AG04450 (cell line): ENCODE measurements at places on chromosomes 12 and 14.

DNA sequence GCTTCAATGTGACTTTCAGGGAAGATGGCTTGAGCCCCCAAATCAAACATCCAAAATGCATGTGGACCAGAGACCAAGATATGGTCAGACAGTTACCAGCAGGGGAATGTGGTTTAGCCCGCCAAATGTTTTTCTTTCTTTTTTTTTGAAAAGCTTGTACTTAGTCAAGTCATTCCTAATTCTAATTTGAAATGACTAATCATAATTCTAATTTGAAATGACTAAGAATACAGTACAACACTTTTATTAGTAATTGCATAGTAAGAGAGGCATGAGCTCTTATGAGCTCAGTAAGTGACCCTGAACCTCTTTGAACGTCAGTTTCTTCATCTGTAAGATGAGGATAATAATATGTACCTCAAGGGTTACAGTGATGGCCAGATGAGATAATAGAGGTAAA is 72.4 kb downstream of the HECTD4 start:
- no peak for DNase-seq

GRCh38 chr12:121390856-121391255 is 9.1 kb upstream of the RNF34 start:
- DNase-seq, result no peak

- no peak for DNase-seq
Observed at GRCh38 chr12:40635141-40635731, 57.0 kb upstream of the CNTN1 start.

- DNase-seq, result no peak
Observed at GRCh38 chr12:67964456-67964855, 24.8 kb upstream of the IFNG-AS1 start.

GRCh38 chr14:21268617-21269251 is 508 bp downstream of the HNRNPC start:
- DNase-seq, result no peak

- no peak for DNase-seq
Observed at GRCh38 chr14:85437148-85437547, 92.8 kb upstream of the FLRT2 start.

GRCh38 chr12:20514598-20514997 is 146.3 kb downstream of the PDE3A start:
- DNase-seq, result no peak

DNA sequence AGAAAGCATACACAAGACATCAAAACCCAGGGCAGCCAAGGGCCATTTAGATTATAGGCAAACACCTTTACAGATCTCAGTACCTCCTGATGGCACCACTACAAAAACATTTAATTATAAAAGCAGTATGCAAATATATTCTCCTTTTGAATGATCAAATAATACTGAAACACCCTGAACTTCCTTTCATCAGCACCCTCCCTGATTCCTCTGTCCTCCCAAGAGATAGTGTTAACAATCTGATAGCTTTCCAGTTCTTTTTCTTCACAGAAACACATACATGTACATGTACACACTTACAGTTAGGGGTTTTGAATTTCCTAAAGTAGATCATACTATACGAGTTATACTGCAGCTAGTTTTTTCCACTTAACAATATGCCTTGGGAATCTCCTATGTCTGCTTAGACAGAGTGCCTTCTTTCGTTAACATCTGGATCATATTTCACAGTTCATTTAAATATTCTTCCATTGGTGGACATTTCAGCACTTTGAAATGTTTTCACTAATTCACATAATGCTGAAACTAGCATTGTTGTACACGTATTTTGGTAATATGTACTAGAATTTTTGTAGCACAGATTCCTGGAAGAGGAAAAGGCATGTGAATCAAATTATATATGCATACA is 35.2 kb downstream of the TDG start:
- no peak for DNase-seq

DNA sequence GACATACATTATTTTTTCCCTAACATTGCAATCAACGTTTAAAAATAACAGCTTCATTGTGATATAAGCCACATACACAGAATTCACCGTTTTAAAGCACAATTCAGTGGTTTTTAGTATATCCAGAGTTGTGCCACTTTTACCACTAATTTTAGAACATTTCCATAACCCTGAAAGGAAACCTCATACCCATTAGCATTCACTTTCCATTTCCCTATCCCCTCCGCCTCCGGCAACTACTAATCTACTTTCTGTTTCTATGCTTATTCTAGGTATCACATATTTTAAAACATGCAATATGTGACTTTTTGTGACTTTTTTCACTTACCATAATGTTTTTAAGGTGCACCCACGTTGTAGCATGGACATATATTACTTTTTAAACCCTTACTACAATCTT is 55.6 kb upstream of the ISM2 start:
- no peak for DNase-seq

DNA sequence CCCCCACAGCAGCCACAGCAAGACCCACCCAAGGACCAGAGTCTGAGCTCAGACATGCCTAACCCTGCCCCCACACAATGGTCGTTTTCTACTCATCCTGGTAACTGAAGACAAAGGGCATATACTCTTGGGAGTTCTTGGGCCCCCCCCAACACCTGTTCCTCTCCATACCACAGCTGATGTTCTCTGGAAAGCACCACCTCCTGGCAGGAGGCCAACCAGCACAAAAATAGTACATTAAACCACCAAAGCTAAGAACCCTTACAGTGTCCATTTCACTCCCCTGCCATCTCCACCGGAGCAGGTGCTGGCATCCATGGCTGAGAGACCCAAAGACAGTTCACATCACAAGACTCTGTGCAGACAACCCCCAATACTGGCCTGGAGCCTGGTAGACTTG is 80.6 kb upstream of the DAAM1 start:
- no peak for DNase-seq

- no peak for DNase-seq
Observed at GRCh38 chr14:54564071-54564867, 2.7 kb upstream of the SAMD4A start.
